Left lobe of liver (tissue), 2 donors: ENCODE measurements at places on chromosomes 7 and 10. TPM values are rescaled to one million over a fixed set of nuclear protein-coding genes. Genes with fewer than 3 reads are reported as not detected.

TMEM229A gene
- total RNA-seq = not detected

MYO3A gene
- 0.10 TPM for total RNA-seq

DNA sequence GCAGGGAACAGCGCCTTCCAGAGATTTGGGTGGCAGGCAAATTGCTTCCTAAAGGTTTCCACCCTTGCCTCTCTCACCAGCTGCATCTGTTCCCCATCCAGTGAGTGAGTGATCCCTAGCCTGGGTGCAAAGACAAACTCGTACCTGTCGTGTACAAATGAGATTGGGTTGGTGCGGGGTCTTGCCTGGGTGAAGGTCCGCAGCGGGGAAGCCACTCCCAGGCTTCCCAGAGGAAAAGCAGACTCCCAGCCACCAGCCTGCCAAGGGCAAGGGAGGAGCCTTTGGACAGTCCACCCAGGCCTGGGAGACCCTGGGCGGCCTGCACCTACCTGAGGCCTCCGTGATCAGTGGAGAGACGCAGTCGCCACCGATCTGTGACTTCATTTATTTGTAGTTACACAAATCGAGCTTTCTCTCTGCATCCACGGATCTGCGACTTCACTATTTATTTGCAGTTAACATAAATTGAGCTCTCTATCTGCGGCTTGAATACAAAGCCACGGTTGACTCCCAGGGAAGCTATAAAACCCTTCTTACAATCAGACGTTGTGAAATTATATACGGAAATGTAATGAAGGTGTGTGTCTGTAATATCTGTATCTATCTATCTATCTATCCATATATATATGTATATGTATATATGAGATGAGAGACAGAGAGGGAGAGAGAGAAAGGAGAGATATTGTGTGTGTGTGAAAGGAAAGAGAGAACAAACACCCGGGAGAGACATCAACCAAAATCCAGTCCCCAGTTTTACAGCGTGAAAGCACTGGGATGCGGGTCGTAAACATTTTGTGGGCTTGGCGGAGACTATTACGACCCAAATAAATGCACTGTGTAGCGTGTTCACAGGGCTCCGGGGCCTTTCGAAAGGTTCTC is 3.0 kb upstream of the HOXA7 start:
- no peak for DNase-seq

DNA sequence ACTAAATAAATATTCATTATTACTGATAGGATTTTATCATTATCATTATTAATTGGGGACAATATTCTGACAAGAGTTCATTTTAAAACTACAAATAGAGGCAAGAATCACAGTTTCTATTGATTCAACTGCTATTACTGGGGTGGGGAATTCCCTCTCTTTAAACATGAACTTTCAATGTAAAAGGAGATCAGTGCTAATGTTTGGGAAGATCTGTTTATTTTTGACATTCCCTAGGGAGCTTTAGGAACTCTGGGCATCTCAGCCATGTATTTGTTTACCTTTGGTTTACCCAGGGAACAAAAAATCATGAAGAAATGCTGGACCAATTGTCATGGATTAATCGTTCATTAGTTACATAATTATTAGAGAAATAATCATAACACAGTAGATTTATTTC is 443.2 kb upstream of the AKR1E2 start:
- DNase-seq = no peak

SLC26A3 gene
- total RNA-seq = 0.93 TPM

JAKMIP3 gene
- total RNA-seq = 0.28 TPM
